ENCODE measurements at places on chromosomes 12 and 14.

DNA sequence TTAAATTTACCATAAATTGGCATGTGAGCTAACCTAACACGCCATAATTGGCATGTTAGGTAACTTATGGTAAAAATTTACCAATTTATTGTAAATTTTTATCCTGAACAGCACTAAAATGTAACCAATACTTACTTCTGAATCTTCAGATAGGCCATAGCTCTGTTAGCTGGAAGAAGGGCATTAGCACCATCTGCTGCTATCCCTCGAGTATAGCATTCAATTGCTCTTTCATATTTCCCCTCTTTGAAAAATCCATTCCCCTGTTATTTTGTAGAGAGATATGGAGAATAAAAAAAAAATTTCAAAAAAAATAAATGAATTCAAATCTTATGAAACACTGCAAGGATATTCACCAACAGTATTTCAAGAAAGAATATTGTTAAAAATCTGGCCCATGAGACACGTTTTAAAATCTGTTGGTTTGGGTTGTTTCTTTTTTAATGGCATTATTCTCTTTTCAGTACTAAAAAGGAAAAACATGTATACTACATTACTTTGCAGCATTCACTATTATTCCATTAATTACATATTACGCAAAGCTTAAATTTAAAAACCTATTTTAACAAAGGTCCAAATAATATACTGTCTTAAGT is 19.1 kb downstream of the RPAP3 start:
- no peaks in the 10 kb centered on the region for H3K4me1 ChIP-seq
- H3K4me3 ChIP-seq = no peak overlapping the region
- H3K27ac ChIP-seq = no peak overlapping the region
- H3K27me3 ChIP-seq = no peaks in the 10 kb centered on the region

DNA sequence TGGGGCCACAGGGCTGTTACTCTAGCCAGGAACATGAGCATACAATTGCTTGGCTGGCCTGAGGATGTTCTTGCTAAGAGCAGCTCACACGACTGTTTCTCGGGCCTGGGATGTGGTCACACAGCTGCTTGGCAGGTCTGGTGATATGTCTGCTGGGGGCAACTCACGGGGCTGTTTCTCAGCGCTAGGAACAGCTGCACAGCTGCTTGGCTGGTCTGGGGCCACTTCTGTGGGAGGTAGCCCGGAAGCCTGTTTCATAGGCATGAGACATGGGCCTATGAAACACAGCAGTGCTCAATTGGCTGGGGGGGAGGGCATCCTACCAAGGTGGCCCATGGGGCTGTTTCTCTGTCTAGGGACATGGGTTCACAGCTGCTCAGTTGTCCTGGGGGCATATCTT is 73.4 kb upstream of the DDHD1 start:
- H3K36me3 ChIP-seq = no peaks in the 10 kb centered on the region
- no peaks in the 10 kb centered on the region for H3K4me1 ChIP-seq
- no peak for DNase-seq
- no peak overlapping the region for H3K4me3 ChIP-seq
- no peaks in the 10 kb centered on the region for H3K27me3 ChIP-seq

GRCh38 chr12:12007713-12008231 is 63.0 kb upstream of the BCL2L14 start:
- H3K36me3 ChIP-seq = no peaks in the 10 kb centered on the region
- H3K27me3 ChIP-seq = no peaks in the 10 kb centered on the region

- peaks cover 5% of the 10 kb centered on the region for H3K4me1 ChIP-seq
Measured at GRCh38 chr12:121849665-121850064, 9.0 kb downstream of the HPD start.

DNA sequence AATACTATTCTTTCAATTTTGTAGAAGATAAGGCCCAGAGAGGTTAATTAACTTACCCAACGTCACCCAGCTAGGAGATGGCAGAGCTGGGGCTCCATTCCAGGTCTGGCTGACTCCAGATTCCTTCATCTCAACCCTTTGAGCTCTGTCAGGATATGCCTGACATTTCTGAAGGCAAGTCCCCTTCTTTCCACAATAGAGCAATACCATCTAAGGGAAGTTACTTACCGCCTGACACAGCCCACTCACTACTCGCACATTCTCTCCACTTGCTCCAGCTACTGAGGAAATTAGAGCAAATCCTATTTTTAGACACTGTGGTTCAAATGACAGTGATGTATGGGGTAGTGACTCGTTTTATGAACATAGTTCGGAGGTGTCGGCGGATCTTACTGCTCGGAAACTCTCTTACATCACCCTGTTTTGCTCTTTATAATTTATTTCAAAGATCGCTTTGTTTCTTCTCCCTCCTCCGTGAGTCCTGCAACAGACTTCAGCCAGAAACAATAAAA is 2.0 kb upstream of the WSCD2 start:
- H3K36me3 ChIP-seq = no peaks in the 10 kb centered on the region
- peaks cover 7% of the 10 kb centered on the region for H3K27me3 ChIP-seq
- H3K4me1 ChIP-seq = peaks cover 14% of the 10 kb centered on the region
- DNase-seq = no peak
- no peak overlapping the region for H3K27ac ChIP-seq
- no peak overlapping the region for H3K4me3 ChIP-seq

DNA sequence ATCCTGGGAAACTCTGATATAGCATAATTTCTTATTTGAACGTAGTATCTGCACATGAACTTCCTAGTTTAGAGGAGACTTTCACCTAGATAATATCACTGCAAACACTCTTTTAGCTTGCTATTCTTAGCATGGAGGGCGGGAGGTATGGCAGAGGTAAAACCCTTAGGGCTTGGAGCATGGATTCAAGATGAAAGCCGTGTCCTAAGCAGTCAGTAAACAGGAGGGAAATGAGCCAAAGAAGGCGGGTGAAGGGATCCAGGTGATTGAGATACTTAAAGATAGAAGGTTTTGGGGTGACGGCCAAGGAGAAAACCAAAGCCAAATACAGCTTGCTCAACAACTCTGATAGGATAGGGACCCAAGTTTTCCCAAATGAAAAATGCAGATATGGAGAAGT is 107.1 kb upstream of the BCAT1 start:
- H3K27ac ChIP-seq = no peak overlapping the region
- H3K27me3 ChIP-seq = no peaks in the 10 kb centered on the region
- no peaks in the 10 kb centered on the region for H3K36me3 ChIP-seq
- no peak for DNase-seq

DNA sequence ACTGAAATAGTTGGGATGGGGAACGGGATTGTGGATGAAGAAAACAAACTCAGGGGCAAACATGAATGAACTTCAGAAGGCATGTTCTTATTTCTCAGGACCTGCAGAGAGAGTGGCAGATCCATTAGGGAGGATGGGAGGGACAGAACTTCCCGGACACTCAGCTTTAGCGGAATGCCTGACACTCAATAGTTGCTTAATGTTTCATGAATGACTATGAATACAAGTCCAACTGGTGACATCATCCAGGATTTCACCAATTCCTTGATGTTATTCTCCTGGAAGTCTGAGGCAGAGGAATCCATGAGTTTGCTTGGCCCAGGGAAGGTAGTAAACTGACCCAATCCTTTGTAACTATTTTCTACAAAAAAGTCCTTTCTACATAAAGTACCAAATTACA is 37.8 kb upstream of the LRRC10 start:
- H3K4me1 ChIP-seq = no peaks in the 10 kb centered on the region
- H3K27me3 ChIP-seq = peaks cover 2% of the 10 kb centered on the region
- no peak overlapping the region for H3K4me3 ChIP-seq
- H3K36me3 ChIP-seq = no peaks in the 10 kb centered on the region

GRCh38 chr12:51421266-51421884 is 3.3 kb upstream of the SLC4A8 start:
- H3K27ac ChIP-seq = no peak overlapping the region
- H3K4me1 ChIP-seq = peaks cover 4% of the 10 kb centered on the region
- no peaks in the 10 kb centered on the region for H3K36me3 ChIP-seq
- H3K4me3 ChIP-seq = no peak overlapping the region
- DNase-seq = peak; percentile 46
- H3K27me3 ChIP-seq = no peaks in the 10 kb centered on the region

DNA sequence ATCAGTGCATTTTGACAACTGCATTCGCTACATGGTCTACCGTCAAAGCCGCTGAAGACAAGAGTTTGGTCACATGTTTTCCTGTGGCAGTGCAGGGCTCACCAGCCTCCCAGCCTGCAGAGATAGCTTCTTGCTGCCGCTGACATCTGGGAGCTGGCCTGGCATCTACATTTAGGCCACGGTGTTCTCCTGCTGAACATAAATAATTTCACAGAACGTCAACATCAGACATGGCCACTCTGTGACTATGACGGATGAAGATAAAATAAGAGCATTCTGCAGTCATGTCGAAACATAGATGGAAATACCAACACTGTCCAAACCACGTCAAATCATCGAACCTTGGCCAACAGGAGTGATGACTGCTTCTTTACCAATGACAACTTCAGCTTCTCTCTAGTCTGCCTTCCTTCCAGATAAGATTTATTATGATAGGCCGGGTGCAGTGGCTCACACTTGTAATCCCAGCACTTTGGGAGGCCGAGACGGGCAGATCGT is 91.2 kb downstream of the TNFAIP2 start:
- H3K36me3 ChIP-seq = peaks cover 2% of the 10 kb centered on the region
- no peak for DNase-seq
- H3K4me3 ChIP-seq = no peak overlapping the region
- H3K4me1 ChIP-seq = peaks cover 6% of the 10 kb centered on the region
- H3K27me3 ChIP-seq = no peaks in the 10 kb centered on the region

DNA sequence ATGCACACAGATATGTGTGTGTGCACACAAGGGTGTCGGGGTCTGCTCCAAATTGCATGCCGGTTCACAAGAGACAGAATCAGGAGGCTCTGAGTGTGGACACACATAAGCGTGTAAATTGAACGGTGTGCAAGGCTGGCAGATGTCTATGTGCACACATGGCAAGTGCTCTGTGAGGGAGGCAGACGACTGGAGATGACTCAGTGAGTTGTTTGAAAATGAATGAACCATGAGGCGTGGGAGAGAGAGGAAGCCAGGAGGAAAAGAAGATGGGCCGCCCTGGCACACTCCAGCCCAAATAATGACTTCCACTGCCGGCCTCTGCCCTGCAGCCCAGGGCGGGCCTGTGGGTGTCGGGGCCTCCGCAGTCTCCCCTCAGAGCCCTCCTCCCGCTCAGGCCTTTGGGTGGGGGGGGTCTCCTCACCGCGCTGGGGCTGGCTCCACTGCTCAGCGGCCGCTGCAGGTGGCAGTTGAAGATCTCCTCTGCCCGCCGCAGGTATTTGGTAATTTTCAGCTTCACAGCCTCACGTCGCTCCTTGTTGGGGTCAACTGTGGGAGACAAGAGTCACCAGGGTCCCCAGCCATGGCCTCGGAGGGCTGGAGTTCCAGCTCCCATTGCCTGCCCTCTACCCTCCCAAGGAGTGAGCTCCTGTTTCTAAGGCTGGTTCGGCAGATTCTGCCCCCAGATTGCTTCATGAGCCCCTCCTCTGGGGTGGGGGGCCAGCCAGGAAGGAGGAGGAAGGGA is 3.5 kb downstream of the RPS6KL1 start:
- H3K27me3 ChIP-seq = no peaks in the 10 kb centered on the region
- H3K27ac ChIP-seq = no peak overlapping the region
- no peak overlapping the region for H3K4me3 ChIP-seq
- no peaks in the 10 kb centered on the region for H3K36me3 ChIP-seq
- no peak for DNase-seq

All from liver (tissue), 10 donors.